ENCODE measurements at places on chromosomes 16 and 17.

- DNase-seq: no peak
Observed at GRCh38 chr17:61005358-61005757, 327.7 kb downstream of the BCAS3 start.

DNA sequence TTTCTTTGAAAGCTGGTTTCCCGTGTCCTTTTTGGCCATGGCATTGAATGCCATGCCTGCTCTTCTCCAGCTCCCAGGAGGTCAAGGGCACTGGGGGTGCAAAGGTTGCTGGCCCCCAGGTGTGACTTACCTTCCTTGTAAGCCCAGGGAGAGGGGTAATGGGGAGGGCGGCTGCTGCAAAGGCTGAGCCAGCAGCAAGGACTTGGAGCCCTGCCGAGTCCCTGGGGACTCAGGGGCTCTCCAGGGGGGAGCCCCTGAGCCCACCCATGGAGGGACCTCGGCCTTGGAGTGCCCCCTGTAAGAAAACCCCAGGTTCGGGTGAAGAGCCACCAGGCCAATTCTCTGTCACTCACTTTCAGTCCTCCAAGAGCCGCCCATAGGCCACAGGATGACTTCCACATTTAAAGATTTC, 5.9 kb upstream of the CCL22 start:
- no peak for DNase-seq

DNA sequence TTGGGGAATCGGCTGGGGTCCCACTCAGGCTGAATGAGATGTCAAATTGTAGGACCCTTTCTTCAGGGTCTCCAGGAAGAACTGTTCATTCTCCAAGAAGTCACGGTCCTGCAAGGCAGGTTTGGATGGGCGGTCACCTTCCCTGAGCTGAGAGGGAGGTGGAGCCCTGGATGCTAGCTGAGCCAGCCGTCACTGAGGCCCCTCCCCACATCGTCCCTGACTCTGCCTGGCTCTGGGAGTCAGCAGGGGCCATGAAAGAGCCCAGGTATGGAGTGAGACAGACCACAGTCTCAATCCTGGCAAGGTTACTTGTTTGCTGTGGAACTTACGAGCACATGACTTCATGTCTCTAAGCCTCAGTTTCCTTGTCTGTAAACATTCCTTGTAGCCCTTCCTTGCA, 6.0 kb upstream of the MRPL38 start:
- DNase-seq: no peak

DNA sequence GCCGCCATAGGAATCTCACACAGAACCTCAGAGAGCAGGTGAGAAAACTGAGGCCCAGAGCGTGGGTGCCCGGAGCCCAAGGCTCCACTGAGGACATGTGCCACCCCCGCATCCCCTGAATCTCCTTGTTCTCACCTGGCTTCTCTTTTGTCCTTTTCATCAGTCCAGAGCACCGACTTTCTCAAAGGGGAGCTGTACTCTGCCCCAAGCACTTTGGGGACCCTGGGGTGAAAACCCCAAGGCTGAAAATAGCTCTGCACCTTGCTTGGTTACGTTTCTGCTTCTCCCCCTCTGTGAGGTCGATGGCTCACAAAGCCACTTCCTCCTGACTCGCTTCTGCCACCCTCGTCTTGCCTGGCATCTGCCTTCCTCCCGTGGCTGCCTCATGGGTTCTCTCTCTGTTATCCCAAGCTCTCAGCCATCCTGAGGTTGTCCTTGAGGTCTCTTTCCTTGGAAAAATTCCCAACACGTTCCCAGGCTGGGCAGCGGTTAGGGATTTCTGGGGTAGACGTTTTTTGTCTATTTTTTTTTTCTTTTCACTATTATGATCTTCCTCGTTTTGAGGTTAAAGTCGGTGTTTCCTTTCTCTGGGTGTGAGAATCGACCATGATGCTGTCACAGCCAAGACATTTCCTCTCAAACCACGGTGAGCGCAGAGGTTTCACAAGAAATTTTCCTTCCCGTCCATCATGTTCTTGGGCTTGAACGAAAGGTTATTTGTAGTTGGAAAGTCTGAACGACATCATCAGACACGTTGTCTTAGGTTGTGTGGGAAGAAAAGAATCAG, 37.2 kb downstream of the IRF8 start:
- no peak for DNase-seq

GRCh38 chr17:74271281-74271680, 2.8 kb upstream of the DNAI2 start:
- peak; percentile 81 for DNase-seq

- no peak for DNase-seq
Observed at GRCh38 chr16:1184156-1184868, 31.4 kb downstream of the CACNA1H start.

GRCh38 chr16:88642881-88643643, 4.7 kb downstream of the IL17C start:
- no peak for DNase-seq

- no peak for DNase-seq
Observed at GRCh38 chr16:380762-381011, 1.1 kb downstream of the PGAP6 start.

GRCh38 chr17:14506364-14506763, 205.5 kb downstream of the HS3ST3B1 start:
- no peak for DNase-seq

DNA sequence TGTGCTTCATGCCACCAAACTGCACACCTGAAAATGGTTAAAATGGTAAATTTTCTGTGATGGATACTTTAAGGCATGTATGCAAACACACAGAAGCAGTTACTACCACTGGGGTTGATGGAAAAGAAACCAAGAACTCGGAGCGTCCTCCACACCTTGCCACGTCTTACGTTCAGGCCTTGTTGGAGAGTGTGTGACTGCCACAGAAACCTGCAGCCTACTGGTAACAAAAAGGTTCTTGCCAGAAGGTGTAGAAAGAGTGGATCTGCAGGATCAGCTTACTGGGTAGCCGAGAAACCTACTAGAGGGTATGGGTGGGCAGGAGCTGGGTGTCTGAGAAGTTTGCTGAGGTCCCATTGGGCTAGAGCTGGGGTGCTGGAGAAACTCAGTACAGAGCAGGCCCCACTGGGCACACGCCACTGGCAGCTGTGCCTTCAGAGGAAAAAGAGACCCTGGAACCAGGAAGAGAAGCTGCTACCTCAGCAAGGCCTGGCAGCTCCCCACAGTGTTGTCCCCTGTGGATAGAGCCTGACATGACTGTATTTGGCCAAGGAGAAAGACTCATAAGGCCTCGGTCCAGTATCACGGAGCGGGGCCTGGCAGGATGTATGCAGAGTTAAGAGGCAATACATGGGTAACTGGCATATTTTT, 204.6 kb downstream of the SEC14L1 start:
- no peak for DNase-seq

GRCh38 chr17:38352245-38353085, 821 bp downstream of the SOCS7 start:
- peak; percentile 38 for DNase-seq

GRCh38 chr16:54233615-54234014, 53.0 kb downstream of the IRX3 start:
- DNase-seq: no peak

GRCh38 chr16:79950932-79951719, 350.6 kb upstream of the MAF start:
- no peak for DNase-seq

DNA sequence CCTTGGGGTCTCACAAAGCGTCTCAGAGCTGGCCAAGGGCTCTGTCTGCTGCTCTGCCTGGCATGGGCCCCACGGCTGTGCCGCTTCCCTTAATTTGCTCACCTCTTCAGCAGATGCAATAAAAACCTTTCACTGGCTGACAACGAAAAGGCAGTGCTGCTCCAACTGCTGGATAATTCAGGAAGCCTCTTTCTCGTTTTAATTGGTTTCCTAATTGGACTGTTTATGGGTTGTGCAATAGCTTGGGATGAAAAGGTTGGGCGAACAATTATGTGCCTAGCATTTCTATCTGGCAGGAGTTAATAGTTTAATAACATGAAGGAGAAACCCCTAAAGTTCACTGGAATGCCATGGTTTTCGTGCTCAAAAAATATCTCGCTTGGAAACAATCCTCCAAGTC, 234.1 kb upstream of the IRX5 start:
- DNase-seq: no peak

DNA sequence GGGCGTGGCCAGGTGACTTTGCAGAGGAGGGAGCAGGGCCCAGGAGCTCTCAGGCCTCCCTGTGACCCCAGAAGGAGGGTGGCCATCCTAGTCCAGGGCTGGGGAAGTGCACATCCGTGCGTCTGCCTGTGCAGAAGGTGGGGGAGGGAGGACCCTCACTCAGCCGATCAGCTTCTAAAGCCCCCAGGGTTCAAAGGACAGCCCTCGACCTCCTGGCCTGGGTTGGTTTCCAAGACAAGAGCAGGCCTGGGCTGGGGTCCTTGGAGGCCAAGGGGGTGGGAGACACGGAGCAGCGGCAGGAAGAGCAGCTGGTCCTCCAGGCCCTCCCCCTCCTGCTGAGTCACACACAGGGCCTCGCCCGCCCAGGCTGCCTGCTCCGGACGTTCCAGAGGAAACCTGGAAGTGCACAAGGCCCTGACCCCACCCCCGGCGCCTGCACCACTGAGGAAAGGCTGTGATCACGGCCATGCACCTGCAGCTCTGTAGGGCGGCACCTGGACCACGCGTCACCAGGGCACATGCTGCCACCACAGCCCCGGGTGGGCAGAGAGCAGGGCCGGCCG, 67.1 kb upstream of the ZNF469 start:
- no peak for DNase-seq

DNA sequence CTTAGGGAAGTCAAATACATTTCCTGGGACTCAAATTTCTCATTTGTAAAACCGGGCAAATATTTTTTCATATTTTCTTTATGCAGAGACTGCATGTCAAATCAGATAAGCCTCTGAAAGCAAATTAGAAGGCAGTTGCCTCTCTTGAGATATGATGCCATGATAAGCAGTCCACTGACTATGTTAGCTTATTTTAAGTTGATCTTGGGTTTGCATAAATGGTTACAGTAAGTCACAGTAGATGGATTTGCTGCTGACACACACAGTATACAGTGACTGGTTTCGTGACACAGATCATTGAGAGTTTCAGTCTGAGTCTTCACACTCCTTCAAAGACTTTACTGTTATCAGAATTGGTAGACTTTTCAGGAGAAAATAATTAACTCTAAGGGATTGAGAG, 927.6 kb upstream of the CDH8 start:
- DNase-seq: no peak

DNA sequence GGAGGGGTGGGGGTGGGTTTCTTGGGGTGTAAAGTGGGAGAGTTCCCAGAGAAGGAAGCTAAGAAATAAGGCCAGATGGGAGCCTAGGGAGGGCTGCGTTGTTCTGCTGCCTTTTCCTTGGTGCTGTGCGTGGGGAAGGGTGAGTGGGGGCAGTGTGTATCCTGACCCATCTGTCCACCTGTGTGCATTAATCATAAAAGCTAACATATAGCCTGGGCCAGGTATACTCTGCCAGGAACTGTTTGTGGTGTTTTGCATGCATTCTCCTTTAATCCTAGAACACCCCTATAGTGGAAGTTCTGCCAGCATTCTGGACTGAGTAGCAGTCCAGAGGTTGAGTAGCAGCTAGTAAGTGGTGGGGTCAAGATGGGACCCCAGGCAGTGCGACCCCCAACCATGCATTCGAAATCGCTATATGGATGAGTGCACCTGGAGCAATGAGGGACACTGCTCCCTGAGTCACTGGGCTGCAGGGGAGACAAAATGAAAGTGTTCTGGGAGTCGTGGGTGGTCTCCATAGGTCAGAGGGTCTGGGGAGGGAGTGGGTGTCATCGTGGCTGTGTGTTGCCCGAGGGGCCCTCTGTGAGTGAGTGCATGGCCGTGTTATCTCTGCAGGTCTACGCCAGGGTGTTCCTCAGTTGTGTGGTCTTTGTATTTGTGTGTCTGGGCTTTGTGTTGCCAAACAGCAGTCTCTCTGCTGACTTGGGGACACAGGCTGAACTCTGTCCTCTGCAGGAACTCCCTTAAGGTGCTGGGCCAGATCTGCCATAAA, 1.3 kb downstream of the ERBB2 start:
- DNase-seq: peak; percentile 62

- DNase-seq: peak; percentile 74
Observed at GRCh38 chr16:57984443-57985203, 13.7 kb upstream of the CNGB1 start.

- no peak for DNase-seq
Observed at GRCh38 chr17:9432934-9433421, 142.6 kb downstream of the STX8 start.

DNA sequence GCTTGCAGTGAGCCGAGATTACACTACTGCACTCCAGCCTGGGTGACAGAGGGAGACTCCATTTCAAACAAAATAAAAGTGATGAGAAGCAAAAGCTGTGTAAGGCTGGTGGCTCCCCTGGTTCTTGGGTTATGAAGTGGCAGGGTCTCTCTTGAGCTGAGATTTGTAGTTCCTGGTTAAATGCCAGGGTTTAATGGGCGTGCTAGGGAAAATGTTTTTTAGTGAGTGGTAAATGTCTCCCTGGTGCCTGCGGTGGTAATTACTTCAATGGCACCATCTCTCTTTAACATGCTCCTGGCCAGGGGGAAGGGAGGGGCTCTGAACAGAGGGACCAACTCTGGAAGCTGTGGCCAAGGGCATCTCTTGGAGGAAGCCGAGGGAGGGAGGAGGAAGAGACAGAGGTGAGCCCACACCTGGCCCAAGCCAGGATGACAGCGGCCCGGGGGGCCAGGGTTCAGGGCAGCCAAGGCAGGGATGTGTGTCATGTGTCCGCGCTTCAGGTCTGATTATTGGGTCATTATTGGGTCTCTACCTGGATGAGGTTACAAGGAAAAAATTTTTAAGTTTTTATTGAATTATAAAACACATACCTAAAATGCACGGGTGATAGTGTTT, 17.8 kb upstream of the RPL38 start:
- no peak for DNase-seq

DNA sequence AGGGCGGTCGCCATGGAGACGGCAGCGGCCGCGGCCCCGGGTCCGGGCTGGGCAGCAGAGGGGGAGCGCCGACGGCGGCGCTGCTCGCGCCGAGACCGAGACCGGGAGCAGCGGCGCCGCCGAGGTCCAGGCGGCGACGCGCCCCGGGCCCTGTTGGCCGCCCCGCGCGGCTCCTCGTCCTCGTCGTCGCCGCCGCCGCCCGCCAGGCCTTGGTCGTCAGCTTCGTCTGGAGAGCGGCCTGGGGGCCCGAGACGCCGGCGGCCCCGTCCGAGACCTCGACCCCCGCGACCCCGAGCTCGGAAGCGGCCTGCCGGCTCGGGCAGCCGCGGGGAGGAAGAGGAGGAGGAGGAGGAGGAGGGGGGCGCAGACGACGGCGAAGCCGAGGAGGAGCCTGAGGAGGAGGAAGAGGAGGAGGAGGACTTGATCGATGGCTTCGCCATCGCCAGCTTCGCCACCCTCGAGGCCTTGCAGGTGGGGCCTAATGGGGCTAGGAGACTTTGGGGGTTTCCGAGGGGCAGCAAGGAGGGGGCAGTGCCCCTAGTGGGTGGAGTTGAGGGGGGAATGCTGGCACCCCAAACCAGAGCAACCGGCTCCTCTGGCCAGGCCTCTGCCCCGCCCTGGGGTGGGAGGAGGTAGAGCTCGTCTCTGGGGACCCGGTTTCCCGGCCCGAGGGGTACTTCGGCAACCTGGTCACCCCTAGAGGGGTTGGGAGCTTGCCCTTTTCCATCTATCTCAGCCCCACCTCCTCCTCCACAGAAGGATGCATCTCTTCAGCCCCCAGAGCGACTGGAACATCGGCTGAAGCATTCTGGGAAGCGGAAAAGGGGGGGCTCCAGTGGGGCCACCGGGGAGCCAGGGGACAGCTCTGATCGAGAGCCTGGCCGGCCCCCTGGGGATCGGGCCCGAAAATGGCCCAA, 1.5 kb downstream of the FBRS start:
- DNase-seq: peak; percentile 77

- DNase-seq: peak; percentile 79
Observed at GRCh38 chr17:71084219-71084618, 914.9 kb downstream of the KCNJ2 start.
